ENCODE measurements at places on chromosomes 2 and 18. TPM values are rescaled to one million over a fixed set of nuclear protein-coding genes. Genes with fewer than 3 reads are reported as not detected.

CIAO1 gene
- total RNA-seq, result 74.4 TPM

TRIM43 gene
- not detected for total RNA-seq

TNFRSF11A gene
- 4.8 TPM for total RNA-seq

ERCC3 gene
- 59.2 TPM for total RNA-seq

TXNL4A gene
- total RNA-seq, result 22.9 TPM

VWA3B gene
- 0.10 TPM for total RNA-seq

FEV gene
- total RNA-seq, result not detected

TTR gene
- total RNA-seq, result not detected

HOXD10 gene
- 0.62 TPM for total RNA-seq

EHBP1 gene
- 104 TPM for total RNA-seq

Data from tongue (tissue), 3 donors.